Esophagus squamous epithelium (tissue), 5 donors: ENCODE measurements at places on chromosomes 16 and 17.

DNA sequence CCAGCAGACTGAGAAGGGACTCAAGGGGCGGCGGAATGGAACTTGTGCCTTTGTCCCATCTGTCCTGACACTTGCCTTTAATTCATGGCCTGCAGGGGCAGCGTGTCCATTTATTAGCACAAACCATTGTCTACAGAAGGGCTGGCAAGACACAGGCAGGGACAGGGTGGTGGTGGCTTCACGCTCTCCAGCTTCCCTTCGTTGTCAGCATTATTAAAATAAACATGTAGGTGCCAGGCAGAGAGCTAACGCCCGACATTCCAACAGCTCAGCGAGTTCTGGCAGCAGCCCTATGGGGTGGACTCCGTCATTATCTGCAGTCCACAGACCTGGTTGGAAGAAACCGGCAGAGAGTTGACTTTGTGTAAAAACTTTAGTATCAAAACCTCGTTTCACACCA is 16.3 kb downstream of the DNAI2 start:
- no peak for DNase-seq

DNA sequence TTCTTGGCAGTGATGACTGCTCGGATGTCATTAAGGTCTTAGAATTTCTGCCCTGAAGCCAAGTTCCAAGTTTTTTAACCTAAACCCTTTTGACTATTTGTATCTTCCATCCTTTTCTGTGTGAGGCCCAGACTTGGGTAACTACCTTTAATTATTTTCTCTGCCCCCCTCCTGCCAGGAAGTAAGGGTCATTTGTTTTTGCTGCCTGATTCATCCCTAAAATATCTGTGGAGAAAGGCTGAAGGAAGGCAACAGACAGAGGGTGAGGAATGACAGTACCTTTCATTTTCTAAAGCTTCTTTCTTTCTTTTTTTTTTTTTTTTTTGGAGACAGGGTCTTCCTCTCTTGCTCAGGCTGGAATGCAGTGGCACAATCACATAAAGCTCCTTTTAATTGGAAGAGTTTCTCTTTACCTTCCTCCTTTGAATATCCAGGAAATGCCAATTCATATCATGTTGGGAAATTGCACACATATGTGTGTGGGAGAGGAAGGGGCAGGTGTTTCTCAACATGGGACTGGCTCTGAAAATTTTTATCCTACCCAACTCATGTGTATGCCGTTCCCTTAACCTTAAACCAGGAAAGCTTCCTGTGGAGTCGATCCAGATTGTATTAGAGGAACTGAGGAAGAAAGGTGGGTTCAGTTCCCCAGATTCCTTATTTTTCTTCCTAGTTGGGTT is 957 bp downstream of the VPS25 start:
- DNase-seq, result no peak

- no peak for DNase-seq
Observed at GRCh38 chr16:75801307-75801706, 75.0 kb upstream of the CPHXL start.

DNA sequence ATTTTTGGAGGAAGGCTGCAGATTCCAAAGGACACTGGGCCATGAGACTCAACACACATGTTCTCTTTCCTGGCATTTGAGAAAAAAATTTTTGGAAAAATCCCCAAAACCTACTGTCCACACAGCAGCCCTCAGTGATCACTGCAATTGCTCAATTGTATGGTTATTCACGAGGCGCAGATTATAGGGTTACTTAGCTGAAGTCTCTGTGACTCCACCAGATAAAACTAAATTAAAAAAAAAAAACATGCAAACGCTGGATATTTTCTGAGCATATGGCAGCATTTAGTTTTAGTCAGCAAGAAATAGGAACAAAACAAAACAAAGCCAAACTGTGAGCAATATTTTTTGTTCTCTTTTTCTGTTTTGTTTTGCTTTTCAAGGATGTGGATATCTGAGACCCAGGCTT is 83.8 kb upstream of the FAM20A start:
- no peak for DNase-seq

DNA sequence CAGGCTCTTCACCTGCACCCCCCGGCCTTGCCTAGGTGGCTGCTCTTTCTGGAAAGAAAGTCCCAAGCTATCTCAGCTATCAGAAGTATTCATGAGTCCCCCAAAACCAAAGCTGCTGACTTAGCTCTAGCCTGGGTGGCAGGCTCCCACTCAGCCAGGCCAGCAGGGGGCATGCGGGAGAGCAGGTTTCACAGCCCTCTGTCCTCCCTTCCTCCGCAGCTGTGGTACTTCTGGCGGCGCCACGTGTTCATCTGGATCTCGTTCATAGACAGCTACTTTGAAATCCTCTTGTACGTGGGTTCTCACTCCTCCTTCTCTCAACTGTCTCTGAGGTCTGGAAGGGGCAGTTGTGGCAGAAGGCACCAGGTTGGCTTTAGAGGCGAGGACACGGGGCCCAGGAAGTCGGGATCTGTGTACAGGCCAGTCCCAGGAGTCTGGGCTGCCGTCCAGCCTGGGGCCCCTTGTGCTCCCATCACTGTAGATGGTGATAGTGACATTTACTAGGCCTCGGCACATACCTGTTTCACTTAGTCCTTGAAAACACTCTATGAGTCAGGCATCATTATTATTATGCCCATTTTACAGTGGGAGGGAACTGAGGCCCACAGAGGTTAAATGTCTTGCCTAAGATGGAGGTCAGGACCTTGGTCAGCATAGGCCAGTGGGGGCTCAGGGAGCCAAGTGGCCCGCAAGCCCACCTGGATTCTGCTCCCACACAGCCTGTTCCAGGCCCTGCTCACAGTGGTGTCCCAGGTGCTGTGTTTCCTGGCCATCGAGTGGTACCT is 12.9 kb downstream of the TRPV2 start:
- no peak for DNase-seq

GRCh38 chr17:42891539-42892152 is 9.0 kb upstream of the G6PC1 start:
- DNase-seq, result no peak

DNA sequence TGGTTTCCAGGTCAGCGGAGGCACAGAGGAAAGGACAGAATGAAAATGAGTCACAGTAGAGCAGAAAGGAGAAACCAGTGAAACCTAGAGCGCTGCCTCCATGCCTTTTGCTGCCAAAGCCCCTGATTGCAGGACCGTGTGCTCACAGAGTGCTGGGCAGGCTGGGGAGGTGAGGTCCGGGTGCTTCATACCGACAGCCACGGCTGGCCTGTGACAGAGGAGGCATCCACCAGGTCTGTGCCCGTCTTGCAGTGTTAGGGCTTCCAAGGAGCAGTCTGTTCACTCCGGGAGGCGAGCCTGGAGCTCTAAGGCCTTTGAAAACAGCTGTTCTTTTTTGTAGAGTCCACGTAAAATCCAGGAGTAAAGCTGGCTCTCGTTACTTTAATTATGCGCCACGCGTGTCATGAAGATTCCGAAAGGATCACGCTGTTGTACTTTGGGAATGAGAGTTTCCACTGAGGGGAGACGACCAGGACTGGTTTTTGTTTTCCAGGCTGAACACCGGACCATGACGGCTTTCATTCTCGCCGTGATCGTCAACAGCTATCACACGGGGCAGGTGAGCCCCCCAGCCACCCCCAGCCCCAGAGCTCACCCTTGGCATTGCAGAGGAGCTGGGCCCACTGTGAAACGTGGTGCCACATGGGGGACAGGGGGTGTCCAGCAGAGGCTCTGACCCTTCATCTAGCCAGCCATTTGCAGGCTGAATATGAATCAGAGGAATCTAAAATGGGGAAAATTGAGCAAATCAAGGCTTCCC is 108.5 kb upstream of the CHMP6 start:
- no peak for DNase-seq

DNA sequence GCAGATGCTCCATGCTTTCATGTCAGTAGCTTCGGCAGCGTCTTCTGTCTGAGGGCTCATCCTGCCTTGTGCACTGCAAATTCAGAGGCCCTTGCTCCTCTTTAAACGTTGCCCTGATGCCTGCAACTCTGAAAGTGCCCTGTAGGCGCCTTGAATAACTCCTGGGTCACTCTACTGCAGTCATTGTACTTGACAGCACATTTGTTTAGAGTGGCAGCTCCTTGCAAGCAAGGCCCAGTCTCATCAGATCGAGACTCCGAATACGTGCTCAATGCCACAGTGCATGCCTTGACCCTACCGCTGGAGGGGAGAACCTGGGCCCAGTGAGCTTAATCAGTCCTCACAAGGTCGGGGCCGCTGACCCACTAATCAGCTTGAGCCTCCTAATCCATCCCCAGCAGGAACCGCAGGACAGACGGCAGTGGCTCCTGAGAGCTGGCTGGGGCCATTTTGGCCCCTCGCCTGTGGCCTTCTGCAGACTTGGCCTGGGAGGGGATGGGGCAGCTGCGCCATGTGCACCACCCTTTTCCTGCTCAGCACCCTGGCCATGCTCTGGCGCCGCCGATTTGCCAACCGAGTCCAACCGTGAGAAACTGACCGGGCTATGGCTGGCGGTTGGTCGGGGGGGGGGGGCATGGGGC is at the start of gene PRCD:
Gene PRCD, plus strand, starts transcription at position 414 of the 641 bp plus-strand sequence. Its CDS starts 98 bp downstream, at position 512.
- DNase-seq, result no peak

- no peak for DNase-seq
Observed at GRCh38 chr17:7858522-7858810, 663 bp downstream of the CYB5D1 start.

DNA sequence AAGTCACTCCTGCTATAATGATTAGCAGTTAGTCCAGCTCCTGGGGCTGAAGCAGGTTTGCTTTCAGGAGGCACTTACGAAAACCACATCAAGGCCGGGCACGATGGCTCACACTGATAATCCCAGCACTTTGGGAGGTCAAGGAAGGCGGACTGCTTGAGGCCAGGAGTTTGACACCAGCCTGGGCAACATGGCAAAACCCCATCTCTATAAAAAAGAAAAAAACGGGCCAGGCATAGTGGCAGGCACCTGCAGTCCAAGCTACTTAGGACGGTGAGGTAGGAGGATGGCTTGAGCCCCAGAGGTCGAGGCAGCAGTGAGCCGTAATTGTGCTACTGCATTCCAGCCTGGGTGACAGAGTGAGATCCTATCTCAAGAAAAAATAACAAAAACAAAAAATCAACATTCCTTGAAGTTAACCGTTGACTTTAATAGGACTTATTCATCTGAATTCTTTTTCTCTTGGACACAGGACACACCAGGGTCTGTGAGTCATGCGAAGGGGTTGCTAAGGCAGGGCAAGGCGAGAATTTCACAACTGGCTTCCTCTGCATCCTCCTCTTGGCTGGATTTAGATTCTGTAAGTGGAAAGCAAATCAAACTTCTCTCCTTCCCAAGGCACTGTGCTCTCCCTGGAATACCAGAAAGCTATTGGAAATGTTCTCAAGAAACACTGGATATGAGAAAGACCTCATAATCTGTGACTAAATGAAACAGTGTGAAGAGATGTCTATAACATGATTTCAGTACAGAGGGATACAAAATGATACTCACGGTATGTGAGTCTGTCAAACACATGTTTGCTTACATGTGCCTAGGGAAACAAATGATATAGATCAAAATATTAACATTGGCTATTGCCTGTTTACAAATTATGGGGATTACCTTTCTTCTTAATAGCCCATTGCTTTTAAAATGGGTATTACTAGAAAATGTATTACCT is 99.5 kb downstream of the SYCE1L start:
- no peak for DNase-seq

DNA sequence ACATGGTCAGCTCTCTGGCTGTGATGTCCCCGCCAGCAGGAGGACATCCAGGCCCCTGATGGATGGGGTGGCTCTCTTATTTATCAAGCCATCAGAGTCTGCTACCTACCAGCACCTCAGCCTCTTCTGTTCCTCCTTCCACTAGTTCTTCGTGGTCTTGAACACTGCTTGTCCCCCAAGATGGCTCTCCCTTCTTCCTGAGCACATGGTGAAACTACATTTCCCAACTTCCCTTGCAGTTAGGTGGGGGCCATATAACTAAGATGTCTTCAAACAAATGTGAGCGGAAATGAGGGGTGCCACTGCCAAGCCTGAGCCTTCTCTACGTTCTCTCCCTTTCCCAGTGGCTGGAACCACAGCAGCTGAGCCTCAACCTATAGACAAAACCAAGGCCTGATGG is 29.8 kb upstream of the CCDC182 start:
- DNase-seq, result no peak

GRCh38 chr16:23146877-23147601 is 2.2 kb downstream of the USP31 start:
- no peak for DNase-seq

DNA sequence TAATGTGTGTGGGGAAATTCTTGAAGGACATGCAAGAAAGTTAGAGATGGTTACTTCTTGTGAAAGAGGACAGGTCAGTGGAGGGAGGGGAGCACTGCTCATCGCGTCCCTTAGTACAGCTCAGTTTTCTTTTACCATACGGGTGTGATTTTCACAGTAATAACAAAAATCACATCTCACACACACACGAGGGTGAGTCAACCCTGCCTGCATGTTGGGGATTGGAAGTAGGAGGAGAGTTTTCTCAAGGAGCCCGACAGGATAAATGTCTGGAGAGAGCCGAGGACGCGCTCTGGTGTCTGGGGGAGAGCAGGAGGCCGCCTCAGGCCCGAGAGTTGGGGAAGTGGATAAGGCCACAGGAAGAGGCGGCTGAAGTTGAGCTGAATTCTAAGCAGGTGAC is 16.4 kb downstream of the PLCD3 start:
- no peak for DNase-seq
